ENCODE measurements at places on chromosomes 12 and 14. TPM values are rescaled to one million over a fixed set of nuclear protein-coding genes. Genes with fewer than 3 reads are reported as not detected.

Gene TNS2
- 6.7 TPM for total RNA-seq

Gene SLC7A8
- total RNA-seq = 3.3 TPM

DNA sequence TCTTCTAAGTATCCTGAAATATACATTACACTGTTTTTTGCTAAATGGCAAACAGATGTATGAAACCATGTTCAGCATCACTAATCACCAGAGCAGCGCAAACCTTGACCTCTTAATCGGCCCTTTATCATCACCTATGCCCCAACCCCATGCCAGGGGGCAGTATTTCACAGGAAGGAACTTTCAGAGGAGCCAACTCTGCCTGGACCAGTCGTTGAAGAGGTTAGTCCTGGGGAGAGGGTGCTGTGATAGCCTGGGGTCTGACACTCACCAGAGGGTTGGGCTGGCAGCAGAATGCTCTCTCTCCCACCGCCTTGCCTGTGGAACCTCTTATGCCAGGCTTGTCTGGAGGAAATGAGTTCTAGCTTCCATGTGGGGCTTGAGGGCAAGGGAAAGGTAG is 411.7 kb downstream of the TMEM117 start:
- no peak for DNase-seq

DNA sequence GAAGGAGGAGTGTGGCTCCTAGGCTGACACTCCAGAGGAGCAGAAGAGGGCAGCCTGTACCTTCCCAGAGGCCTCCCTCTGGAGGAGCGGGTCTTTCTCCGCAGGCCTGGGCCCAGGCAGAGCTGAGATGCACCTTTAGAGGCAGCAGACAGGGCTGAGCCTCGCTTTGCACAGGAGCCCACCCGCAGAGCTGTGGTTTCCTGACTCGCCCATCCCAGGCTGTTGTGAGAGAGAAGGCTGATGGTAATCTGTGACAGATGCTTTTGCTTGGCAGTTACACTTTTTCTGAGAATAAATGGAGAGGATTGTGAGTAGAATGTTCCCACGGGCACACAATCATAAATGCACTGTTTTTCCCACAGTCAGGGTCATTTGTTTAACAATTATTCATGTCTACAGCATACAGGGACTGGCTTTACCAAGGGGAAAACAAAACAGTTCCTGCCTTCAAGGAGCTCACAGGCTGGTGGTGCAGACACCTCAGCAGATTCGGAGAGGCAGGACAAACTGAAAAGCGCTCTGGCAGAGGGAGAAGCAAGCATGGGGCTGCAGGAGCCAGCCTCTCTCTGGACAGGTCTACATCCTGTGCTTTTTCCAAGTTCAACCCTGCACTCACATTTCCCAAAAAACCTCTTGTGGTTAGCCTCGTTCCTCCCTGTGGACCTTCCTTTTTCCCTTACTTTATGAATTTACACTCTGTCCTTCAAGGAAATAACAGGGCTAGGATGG is 13.9 kb downstream of the EVL start:
- no peak for DNase-seq

DNA sequence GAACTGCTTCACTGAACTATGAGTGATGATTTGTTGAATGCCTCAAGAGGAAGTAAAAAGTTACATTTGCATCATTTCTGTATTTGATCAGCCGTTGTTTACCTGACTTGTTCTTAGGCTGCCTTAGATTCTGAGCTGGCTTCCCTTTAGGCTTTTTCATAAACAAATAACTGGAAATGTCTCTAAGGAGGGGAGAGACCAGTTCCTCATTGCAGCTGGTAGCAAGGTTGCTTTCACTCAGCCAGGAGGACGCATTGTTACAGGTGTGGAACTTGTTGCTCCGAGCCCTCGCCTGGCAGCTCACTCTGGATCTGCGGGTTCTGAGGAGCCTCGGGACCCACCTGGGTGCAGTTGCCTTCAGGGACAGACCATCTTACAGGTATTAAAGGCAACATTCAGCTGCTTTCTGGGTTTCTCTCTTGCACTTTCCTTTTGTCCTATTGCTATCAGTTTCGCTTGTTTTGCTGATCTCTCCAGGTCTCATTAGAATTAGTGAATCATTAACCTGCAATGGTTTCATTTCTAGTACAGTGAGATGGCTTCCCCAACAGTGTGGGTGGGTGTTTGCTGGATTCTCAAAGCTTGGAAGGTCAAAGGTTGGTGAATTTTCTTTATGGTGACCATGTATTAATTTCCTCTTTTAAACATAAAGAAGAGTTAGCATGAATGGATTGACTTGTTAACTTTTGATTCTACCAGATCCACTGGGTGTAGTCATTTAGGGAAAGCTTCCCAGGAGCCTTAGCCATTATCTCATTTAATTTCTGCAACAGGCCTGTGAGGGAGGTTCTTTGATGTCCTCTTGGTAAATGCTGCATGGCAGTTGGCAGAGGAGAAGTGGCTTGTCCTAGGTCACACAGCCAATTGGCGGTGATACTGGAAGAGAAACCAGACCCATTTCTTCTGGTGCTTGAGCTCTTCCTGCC is at the start of gene PLEKHG7:
Gene PLEKHG7, plus strand, starts transcription at position 236 of the 926 bp plus-strand sequence. CDS start 3,643 bp downstream, outside the sequence.
- DNase-seq = peak; percentile 32

DNA sequence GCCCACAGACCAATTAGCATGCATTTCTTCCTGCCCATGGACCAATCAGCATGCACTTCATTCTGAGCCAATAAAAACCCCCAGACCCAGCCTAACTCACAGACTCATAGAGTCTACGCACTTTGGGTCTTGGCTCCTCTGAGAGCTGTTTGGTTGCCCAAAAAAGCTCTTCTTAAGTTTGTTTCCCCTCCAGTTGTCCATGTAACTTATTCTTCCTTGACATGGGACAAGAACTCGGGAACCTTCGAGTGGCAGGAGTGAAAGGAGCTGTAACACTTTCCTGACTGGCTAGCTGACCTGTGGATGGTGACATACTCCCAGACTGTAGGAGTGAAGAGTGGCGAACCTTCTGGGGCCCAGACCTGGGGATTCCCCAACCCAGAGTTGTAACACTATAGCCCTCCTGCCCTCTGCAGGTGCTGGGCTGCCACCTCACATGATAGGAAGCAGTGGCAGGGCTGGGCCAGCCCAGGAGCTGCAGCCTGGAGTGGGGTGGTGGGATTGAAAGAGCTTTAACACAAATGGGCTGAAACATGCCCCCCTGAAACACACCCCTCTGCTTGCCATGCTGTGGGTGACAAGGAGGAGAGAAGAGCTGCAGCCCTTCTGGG is 4.4 kb upstream of the BTBD7 start:
- no peak for DNase-seq

- DNase-seq = no peak
Measured at GRCh38 chr12:42584651-42585111, 4.9 kb downstream of the PRICKLE1 start.

DNA sequence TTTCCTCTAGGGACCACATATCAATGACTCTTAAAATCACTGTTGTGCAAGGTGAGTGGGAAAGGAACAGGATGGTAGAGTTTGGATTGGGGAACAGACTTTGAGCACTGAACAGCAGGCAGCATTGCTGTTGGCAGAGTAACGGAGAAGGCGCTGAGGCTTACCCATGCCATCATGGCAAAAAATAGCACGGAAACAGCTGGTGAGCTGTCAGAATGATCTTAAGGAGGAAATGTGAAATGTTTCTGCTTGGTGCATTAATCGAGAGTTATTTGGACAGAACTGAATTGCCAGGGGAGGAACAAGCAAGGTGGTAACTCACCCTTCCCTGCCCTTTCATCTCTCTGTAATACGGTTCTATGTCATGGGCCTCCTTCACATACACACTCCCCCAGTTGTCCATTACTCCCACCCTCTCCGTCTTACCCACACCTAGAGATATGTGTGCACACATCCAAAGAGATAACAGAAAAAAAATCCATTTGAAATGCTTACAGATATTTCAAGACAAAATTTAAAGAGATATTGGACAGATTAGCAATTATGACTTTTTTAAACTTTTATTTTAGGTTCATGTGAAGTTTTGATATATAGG is 572.5 kb downstream of the DIO2 start:
- no peak for DNase-seq

DNA sequence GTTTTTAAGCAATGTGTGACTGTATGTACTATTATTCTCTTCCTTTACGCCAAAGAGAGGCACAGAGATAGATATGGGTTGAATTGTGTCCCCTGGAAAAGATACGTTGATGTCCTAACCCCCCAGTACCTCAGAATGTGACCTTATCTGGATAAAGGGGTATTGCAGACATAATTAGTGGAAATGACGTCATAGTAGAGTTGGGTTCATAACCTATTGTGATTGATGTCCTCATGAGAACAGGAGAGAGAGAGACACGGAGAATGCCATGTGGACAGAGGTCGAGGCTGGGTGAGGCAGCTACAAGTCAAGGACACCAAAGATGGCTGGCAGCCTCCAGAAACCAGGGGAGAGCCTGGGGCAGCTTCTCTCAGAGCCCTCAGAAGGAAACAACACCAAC is 376.3 kb downstream of the FUT8 start:
- no peak for DNase-seq

DNA sequence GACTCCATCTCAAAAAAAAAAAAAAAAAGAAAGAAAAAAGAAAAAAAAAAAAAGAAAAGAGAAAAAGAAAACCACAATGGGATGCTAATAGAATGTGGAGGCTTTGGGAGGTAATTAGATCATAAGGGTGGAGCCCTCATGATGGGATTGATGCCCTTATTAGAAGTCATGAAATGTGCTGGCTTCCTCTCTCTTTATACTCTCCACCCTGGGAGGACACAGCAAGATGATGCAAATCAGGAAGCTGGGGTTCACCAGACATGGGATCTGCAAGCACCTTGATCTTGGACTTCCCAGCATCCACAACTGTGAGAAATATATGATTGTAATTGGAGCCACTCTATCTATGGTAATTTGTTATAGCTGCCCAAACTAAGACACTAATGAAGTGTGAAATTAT is 13.4 kb upstream of the DRAM1 start:
- no peak for DNase-seq

GRCh38 chr14:105203057-105203531 is 22.0 kb upstream of the NUDT14 start:
- DNase-seq = no peak

DNA sequence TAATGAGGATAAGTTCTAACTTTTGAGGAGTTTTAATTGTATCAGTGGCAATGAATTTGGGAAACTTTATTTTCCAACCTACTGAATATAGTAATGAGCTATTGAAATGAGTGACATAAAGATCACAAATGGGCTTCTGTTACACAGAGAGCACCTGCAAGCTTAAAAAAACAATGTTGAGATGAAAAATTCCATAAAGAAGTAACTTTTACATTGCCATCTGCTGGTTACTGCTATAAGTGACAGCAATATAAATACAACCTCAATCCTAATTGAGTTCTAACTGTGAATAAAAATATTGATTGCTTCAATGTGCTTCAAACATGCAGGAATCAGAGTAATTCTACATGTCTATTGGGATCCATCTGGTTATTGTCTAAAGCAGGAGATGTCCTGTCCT is 14.2 kb downstream of the WIF1 start:
- no peak for DNase-seq
